NCI-H1694 (cell line): ENCODE measurements at places on chromosomes 2 and 18.
A peak's percentile ranks its signal among the peaks of the same experiment; 100 is the strongest.

- DNase-seq, result no peak
These were observed 28.9 kb downstream of the EIPR1 start for GRCh38 chr2:3348767-3349166.

DNA sequence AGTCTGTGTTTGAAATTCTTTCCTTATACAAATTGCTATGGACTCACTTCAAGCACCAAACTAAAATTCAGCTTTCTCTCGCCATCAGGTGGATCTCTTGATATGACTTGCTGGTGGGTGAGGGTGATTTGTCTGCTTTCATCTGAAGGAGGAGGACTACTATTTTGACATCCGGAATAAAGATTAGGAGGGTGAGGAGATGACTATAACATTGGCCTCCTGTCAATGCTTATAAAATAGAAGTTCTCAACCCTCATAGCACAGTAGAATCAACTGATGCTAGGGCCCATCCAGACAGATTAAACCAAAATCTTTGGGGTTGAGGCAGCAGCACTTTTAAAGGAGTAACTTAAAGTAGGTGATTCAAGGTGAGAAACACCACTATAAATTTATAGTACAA is 120.4 kb upstream of the DNAJC10 start:
- no peak for DNase-seq

- no peak for DNase-seq
These were observed 38.3 kb upstream of the SMAD2 start for GRCh38 chr18:47968721-47969120.

DNA sequence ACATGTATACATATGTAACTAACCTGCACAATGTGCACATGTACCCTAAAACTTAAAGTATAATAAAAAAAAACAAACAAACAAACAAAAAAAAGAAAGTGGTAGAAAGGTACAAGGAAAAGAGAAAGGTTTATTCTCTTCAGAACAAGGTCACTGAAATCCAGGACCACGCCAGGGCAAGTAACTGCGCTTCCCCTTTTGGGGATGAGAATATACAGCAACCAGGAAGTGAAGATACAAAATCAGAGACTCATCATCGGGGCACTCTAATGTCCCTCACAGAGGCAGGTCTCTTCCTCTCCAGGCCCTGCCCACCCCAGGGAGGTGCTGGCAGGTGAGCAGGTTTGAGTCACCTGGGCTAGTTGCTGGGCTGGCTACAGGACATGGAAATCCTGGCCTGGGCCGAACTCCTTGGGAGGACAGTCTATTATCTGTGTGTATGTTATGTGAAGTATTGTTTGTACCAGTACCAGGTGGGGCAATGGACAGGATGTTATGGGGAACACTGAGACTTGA is 100.4 kb upstream of the GPR45 start:
- DNase-seq, result no peak

DNA sequence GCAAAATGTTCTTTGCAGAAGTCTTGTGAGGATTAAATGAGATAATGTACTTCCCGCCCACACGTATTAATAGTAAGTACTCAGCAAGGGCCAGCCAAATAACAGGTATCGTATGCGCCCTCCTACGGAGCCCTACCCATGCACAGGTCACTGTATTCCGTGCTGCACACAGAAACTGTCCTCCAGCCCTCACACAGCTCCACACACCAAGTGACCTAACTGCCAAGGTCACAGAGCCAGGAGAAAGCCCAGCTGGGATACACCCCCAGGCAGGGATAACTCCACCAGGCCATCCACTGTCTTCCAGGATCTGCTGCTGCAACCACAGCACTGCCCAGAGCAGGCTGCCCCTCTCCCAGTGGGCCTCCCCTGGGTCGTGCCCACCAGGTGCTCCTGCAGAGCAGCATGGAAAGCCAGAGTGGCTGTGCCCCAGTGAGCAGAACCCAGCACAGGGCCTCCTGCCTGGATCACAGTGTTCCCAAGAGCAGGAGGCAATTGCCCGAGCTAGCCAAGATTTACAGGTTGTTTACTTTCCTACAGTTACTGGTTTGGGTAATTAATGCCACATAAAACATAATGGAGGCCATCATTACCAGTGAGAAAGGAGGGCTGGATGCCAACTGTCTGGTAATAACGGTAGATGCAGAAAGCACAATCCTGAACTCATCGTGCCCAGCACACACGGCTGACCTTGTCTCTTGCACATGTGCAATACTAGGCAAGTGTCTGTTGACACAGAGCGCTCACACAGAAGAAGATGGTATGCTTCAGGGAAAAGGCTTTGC is 24.4 kb downstream of the TFCP2L1 start:
- peak; percentile 78 for DNase-seq

GRCh38 chr2:234880551-234881211 is 71.1 kb upstream of the SH3BP4 start:
- no peak for DNase-seq

- no peak for DNase-seq
These were observed 79.7 kb downstream of the EDAR start for GRCh38 chr2:108909275-108909823.

GRCh38 chr2:53632714-53633113 is 134.9 kb upstream of the CHAC2 start:
- peak; percentile 7 for DNase-seq

DNA sequence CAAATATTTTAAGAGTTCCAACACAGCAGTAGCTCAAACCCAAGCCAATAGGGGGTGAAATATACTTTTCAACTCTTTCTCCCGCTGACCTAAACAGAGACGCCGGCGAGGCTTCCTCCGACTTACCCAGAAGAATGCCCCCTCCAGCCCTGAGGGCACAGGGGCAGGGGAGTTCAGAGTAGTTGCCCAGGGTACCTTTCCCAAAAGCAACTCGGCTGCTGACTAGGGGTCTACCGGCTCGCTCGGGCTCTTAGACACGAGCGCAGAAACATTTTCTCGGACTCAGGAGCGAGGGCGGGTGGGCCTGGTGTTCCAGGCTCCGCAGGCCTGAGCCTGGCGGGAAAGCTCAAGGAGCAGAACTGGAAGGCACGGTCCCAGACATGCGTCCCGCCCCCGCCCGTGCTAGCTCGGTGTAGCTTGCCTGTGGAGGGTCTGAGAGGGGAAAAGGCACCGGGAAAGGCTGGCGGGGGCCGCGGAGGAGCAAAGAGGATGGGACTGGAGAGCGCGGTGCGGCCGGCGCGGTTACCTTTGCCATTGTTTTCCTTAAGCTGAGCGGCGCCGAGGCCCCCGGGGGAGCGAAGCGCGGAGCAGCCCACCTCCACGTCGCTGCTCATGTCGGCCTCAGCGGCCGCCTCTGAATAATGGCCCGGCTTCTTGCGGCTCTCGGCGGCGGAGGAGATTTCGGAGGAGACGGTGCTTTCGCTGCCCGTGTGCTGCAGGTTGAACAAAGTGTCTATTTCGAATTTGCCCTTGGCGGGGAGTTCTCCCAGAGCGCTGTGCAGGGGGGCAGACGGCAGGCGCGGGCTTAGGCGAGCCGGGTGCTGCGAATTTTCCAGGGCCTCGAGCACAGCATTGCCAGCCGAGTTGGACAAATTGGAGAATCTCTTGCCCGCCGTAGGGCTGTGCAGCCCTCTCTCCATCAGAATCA is 674 bp downstream of the EVX2 start:
- no peak for DNase-seq

GRCh38 chr2:155412598-155412997 is 714.1 kb downstream of the KCNJ3 start:
- no peak for DNase-seq

GRCh38 chr2:227360351-227360750 is 18.8 kb downstream of the TM4SF20 start:
- no peak for DNase-seq

DNA sequence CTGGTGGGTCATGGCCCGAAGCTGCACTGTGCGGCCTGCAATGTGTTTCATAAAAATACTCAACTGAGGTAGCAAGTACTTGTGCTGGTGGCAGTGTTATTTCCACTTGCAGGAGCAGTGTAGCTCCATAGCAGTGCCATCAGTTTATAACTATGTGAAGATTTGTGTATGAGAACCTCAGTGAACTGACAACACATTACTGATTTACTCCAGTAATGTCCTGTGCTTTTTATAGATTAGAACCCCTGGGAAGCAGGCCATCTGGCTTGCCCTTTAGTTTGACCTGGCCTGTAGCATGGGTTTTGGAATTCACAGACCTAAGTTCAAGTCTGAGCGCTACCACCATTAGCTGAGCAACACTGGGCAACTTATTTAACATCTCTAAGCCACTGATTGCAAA is 99.7 kb upstream of the AQP4 start:
- no peak for DNase-seq

DNA sequence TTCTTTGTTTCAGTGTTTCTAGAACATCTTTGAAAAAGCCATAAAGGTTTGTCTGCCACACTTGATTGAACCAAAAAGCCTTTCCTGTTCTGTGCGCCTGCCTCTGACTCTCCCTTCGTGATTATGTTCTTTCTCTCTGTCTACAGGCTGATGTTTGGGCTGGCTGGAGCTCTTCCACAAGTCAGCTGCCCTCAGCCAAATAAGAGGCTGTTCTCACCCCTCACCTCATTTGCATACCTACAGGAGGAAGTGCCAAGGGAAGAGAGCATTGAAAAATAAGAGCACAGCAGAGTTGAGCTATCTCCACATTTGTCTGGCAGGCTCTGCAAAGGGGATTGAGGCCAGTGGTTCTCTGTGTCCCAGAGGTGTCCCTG is 15.8 kb downstream of the INPP5D start:
- no peak for DNase-seq

- no peak for DNase-seq
These were observed 154.6 kb upstream of the CTAGE1 start for GRCh38 chr18:22572341-22572740.

GRCh38 chr2:146481629-146482028 is 1363.2 kb upstream of the ACVR2A start:
- no peak for DNase-seq

- DNase-seq, result no peak
These were observed 132.9 kb upstream of the SIX2 start for GRCh38 chr2:45141883-45142866.
